ENCODE measurements at places on chromosomes 4 and X. TPM values are rescaled to one million over a fixed set of nuclear protein-coding genes. Genes with fewer than 3 reads are reported as not detected.

Gene LRAT
- 0.37 TPM for total RNA-seq

DNA sequence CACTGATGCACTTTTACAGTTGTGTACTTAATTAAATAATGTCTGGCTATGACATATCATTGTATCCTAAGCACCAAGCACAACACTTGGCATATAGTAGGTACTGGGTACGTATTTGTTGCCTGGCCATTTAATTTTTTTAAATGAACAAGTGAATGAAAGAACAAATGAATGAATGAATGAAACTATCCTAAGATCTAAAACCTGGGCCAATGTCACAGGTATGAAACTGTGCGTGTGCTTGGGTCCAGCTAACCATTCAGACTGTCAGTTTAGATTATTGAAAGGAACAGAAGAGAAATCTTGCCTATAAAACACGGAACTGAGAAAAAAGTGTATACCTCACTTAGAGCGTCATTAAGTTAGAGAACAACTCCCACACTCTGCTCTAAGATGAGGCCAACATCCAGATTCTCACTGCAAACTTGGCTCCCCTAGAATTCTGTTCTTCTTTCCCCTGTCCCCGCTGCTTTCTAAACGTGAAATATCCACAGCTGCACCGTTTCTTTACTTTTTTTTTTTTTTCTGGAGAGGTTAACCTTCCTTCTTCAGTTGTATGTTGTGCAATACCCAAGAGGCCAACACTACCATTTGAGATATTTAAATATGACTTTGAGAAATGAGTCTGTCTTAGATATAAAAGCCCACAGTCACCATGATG, 17.3 kb upstream of the SEL1L3 start:
- H3K4me3 ChIP-seq: no peak overlapping the region
- no peaks in the 10 kb centered on the region for H3K27me3 ChIP-seq
- H3K36me3 ChIP-seq: no peaks in the 10 kb centered on the region

GRCh38 chr4:5660185-5660584, 48.2 kb downstream of the EVC2 start:
- H3K36me3 ChIP-seq: peaks cover 26% of the 10 kb centered on the region
- no peaks in the 10 kb centered on the region for H3K4me1 ChIP-seq
- DNase-seq: no peak
- no peak overlapping the region for H3K27ac ChIP-seq
- H3K27me3 ChIP-seq: no peaks in the 10 kb centered on the region

GRCh38 chr4:184039963-184040383, 134.9 kb downstream of the STOX2 start:
- H3K27me3 ChIP-seq: no peaks in the 10 kb centered on the region
- peak; percentile 59 for DNase-seq
- H3K4me1 ChIP-seq: peaks cover 8% of the 10 kb centered on the region
- no peak overlapping the region for H3K27ac ChIP-seq
- H3K36me3 ChIP-seq: no peaks in the 10 kb centered on the region

GRCh38 chrX:2708021-2708420, 16.9 kb downstream of the CD99 start:
- H3K4me3 ChIP-seq: no peak overlapping the region
- DNase-seq: no peak
- H3K27ac ChIP-seq: peak overlapping the region; percentile 58
- H3K36me3 ChIP-seq: peaks cover 7% of the 10 kb centered on the region
- peaks cover 10% of the 10 kb centered on the region for H3K4me1 ChIP-seq
- peaks cover 17% of the 10 kb centered on the region for H3K27me3 ChIP-seq

- peaks cover 11% of the 10 kb centered on the region for H3K4me1 ChIP-seq
- no peak overlapping the region for H3K4me3 ChIP-seq
- no peaks in the 10 kb centered on the region for H3K27me3 ChIP-seq
- no peak overlapping the region for H3K27ac ChIP-seq
These were observed 87.6 kb downstream of the SEL1L3 start for GRCh38 chr4:25775166-25775565.

GRCh38 chr4:170464614-170465197, 374.9 kb upstream of the AADAT start:
- H3K27me3 ChIP-seq: no peaks in the 10 kb centered on the region
- no peak overlapping the region for H3K27ac ChIP-seq
- no peaks in the 10 kb centered on the region for H3K36me3 ChIP-seq

Gene SPANXN3
- not detected for total RNA-seq

Gene NKX3-2
- not detected for total RNA-seq

GRCh38 chr4:16672421-16672820, 226.0 kb downstream of the LDB2 start:
- no peaks in the 10 kb centered on the region for H3K36me3 ChIP-seq
- H3K27ac ChIP-seq: peak overlapping the region; percentile 22
- no peak for DNase-seq
- peaks cover 22% of the 10 kb centered on the region for H3K4me1 ChIP-seq

Gene CNGA1
- 0.06 TPM for total RNA-seq

- H3K4me1 ChIP-seq: peaks cover 21% of the 10 kb centered on the region
- peak overlapping the region; percentile 99 for H3K27ac ChIP-seq
- H3K27me3 ChIP-seq: no peaks in the 10 kb centered on the region
- peak overlapping the region; percentile 69 for H3K4me3 ChIP-seq
- no peaks in the 10 kb centered on the region for H3K36me3 ChIP-seq
These were observed 419 bp downstream of the ADD1 start for GRCh38 chr4:2843941-2844584.

DNA sequence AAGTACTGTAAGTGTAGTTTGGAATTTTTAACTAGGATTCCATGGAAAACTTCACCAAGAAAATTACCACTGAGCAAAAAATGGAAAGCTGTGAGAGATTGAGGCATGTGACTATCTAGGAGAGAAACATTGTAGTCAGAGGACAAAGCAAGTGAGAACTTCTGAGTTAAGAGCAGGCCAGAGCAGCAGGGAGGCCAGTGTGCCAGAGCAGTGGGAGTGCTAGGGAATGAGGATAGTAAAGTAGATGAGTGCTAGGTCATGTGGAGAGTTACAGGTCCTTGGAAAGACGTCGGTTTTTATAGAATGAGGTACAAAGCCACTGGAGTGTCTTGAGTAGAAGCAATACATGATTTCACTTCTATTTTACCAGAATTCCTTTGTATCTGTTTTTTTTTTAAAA, 52.7 kb upstream of the FAT4 start:
- H3K4me3 ChIP-seq: no peak overlapping the region
- no peaks in the 10 kb centered on the region for H3K36me3 ChIP-seq
- H3K27ac ChIP-seq: no peak overlapping the region
- H3K27me3 ChIP-seq: no peaks in the 10 kb centered on the region

DNA sequence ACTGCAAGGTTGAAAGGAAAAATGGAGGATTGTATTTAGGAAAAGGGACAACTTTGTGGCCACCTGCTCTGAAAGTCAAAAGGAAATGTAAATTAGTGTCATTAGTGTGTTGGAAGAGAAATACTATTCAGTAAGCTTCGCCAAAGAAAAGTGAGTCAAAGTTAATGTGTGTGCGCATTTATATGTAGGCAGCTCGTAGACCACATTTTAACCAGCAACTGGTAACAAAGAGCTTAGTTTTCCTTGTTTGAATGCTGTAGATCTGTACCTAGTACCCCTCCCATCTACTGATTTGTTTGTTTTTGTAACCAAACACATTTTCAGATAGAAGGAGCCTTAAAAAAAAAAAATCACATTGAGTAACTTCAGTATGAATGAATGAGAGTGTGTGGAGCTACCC, 69.3 kb downstream of the GPAT3 start:
- H3K4me1 ChIP-seq: no peaks in the 10 kb centered on the region
- no peaks in the 10 kb centered on the region for H3K36me3 ChIP-seq
- no peaks in the 10 kb centered on the region for H3K27me3 ChIP-seq
- H3K4me3 ChIP-seq: no peak overlapping the region

DNA sequence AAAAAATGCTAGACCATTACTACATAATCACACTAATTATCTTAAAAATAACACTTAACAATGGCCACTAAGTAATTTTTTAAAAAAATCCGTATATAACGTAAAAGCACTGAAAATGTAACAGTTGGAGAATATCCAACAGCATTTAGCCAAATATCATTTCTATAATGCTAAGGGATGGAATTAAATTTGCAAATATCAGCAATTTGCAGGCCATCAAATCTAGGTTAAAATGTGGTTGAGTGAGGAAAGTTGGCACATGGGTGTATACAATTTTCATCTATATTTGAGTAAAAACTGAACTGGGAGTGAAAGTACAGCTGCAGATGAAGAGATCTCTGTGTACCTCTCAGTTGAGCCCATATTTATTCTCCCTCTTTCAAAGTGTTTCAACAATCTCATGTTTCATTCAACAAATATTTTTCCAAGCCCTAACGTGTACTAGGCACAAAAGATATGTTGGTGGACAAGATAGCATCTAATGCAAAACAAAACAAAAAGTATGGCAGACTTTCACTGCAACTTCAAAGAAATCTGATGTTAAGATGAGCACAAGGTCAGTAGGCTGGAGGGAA, 63.0 kb downstream of the MBNL3 start:
- H3K4me1 ChIP-seq: no peaks in the 10 kb centered on the region
- DNase-seq: no peak
- H3K36me3 ChIP-seq: no peaks in the 10 kb centered on the region
- no peak overlapping the region for H3K27ac ChIP-seq
- H3K27me3 ChIP-seq: peaks cover 35% of the 10 kb centered on the region

DNA sequence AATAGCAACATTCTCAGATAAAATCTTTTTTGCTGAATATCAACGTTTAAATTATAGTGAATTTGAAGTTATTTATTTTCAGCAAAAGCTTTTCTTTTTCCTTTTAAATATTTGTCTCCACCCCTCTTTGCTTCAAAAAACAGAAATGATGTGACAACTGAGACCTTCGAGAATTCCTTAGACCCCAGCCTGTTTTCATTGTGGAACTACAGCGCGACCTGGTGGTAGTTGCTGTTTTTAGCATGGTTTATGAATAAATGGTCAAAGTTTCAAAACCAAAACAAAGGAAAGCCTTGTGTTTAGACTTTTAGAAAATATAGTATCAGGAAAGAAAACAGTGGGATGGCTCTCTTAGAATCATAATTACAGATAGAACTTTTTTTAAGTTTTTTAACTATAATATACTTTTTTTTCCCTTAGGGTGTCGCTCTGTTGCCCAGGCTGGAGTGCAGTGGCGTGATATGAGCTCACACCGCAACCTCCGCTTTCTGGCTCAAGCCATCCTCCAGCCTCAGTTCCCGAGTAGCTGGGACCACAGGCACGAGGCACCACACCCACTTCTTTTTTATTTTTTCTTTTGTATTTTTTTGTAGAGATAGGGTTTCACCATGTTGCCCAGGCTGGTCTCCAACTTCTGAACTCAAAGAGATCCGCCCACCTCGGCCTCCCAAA, 26.8 kb upstream of the TMEM184C start:
- no peak overlapping the region for H3K4me3 ChIP-seq
- no peaks in the 10 kb centered on the region for H3K27me3 ChIP-seq
- no peaks in the 10 kb centered on the region for H3K36me3 ChIP-seq
- peaks cover 4% of the 10 kb centered on the region for H3K4me1 ChIP-seq
- H3K27ac ChIP-seq: no peak overlapping the region

Gene GRK4
- total RNA-seq: 6.7 TPM

DNA sequence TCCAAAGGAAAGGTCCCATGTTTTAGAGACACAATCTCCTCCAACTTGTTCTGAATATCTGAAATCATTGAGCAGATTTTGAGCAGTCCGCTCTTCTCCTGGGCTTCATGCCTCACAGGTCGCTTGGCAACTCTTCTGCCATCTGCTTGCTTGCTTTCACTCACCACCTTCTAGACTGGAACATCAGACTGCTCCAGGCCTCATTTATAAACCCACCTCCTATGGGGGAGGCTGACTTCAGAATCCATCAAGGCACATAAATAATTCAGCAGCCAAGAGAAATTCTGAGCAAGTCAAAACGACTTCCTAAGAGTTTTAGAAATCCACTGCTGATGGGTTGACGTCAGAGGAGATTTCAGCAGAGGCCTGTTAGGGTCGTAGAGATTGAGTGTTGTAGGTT, 64.1 kb downstream of the FAM184B start:
- no peaks in the 10 kb centered on the region for H3K36me3 ChIP-seq
- no peak overlapping the region for H3K4me3 ChIP-seq
- H3K4me1 ChIP-seq: no peaks in the 10 kb centered on the region
- H3K27ac ChIP-seq: no peak overlapping the region
- DNase-seq: no peak
- H3K27me3 ChIP-seq: no peaks in the 10 kb centered on the region

Gene ARAF
- total RNA-seq: 32.6 TPM

DNA sequence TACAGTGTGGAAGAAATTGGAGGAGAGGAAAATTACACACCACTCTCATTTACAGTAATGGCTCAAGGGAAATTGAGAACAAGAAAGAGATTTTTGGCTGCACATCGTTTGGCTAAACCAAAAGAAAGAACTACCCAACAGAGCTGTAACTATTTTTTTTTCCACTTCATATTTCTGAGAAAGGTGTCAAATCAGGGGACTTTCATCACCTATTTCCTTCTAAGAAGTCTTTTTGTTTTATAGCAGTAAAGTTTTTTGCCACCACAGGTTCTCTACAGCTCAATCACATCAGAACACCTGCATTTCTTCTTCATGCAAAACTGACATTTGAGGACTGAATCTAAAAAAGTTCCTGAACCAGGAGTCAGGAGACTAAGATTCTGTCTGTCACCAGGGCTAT, 57.5 kb upstream of the TNIP3 start:
- no peak overlapping the region for H3K27ac ChIP-seq
- H3K4me1 ChIP-seq: no peaks in the 10 kb centered on the region
- H3K36me3 ChIP-seq: no peaks in the 10 kb centered on the region
- H3K27me3 ChIP-seq: no peaks in the 10 kb centered on the region
- no peak overlapping the region for H3K4me3 ChIP-seq
- no peak for DNase-seq

GRCh38 chr4:179048839-179049453, 1606.7 kb upstream of the AGA start:
- no peaks in the 10 kb centered on the region for H3K36me3 ChIP-seq
- H3K4me1 ChIP-seq: no peaks in the 10 kb centered on the region
- no peak for DNase-seq
- no peak overlapping the region for H3K4me3 ChIP-seq

DNA sequence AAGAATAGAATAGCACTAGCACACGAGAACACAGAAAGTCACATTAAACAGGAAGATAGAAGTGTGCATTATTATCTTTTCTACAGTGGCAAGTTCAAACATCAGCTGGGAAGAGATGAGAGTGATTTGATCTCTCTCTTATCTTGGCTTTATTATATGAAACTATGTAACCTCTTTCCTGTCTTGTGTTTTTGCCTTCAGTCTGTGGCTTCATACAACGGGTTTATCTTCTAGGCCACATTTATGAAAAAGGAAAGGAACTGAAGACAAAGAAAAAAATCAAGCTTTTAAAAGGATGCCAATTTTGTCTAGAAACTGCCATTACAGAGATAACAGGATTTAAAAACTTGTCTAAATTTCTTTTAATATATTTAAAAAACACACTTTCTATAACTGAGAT, 983.6 kb downstream of the RPA4 start:
- no peak for DNase-seq
- H3K4me1 ChIP-seq: peaks cover 3% of the 10 kb centered on the region
- peaks cover 3% of the 10 kb centered on the region for H3K27me3 ChIP-seq
- no peak overlapping the region for H3K4me3 ChIP-seq
- H3K27ac ChIP-seq: no peak overlapping the region

GRCh38 chr4:46975812-46976553, 17.4 kb downstream of the GABRA4 start:
- peak overlapping the region; percentile 33 for H3K27ac ChIP-seq
- H3K4me3 ChIP-seq: no peak overlapping the region
- H3K36me3 ChIP-seq: no peaks in the 10 kb centered on the region
- DNase-seq: peak; percentile 48
- no peaks in the 10 kb centered on the region for H3K27me3 ChIP-seq

Gene TEX13D
- not detected for total RNA-seq

GRCh38 chr4:37924946-37925345, 34.1 kb downstream of the TBC1D1 start:
- H3K36me3 ChIP-seq: no peaks in the 10 kb centered on the region
- no peak for DNase-seq
- H3K4me1 ChIP-seq: peaks cover 6% of the 10 kb centered on the region

Gene MUC7
- total RNA-seq: not detected

Data from lung (tissue), 17 donors.